K562 (cell line): ENCODE measurements at places on chromosomes 7 and 10.

DNA sequence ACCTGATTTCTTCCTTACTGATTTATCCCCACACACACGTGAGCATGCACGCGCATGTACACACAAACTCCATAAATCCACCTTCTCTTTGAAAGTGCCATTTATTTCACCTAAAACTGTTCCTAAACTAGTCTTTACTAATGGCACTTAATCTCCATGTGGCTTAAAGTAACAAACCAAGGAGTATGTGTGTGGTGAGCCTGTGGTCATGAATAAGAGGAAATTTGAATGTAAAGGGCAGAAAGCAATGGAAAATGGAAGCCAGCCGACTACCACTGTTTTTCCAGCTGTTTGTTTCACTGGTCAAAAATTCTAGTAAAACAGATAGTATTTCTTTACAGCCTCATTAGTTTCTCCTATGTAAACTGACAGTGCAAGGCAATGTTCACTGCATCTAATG lies 23.8 kb downstream of the SEMA3C start:
- no peaks in the 10 kb centered on the region for H3K27me3 ChIP-seq
- H3K4me1 ChIP-seq, result no peaks in the 10 kb centered on the region
- no peak for DNase-seq

GRCh38 chr10:28875549-28876081 lies 198.3 kb downstream of the BAMBI start:
- H3K4me1 ChIP-seq, result peaks cover 3% of the 10 kb centered on the region; the same call in 1 of the 3 replicates
- no peaks in the 10 kb centered on the region for H3K27me3 ChIP-seq
- H3K36me3 ChIP-seq, result no peaks in the 10 kb centered on the region
- no peak overlapping the region for H3K27ac ChIP-seq

DNA sequence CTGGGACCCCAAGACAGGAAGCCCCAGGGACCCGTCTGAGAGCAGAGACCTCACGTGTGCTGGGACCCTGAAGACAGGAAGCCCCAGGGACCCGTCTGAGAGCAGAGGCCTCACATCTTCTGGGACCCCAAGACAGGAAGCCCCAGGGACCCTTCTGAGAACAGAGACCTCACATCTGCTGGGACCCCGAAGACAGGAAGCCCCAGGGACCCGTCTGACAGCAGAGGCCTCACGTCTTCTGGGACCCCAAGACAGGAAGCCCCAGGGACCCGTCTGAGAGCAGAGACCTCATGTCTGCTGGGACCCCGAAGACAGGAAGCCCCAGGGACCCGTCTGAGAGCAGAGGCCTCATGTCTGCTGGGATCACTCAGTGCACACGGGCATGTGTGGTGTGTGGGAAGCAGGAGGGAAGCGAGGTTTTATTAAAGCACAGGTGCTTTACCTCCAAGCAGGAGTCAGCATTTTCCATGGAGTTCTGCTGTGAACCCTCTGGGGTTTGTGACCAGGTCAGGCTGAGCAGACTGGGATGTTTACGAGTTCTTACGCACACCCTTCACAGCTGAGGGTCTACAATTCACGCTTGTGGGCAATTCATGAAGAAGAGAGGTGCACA lies 590.6 kb downstream of the DNAJB6 start:
- H3K4me3 ChIP-seq, result no peak overlapping the region
- H3K4me1 ChIP-seq, result no peaks in the 10 kb centered on the region
- no peaks in the 10 kb centered on the region for H3K36me3 ChIP-seq
- H3K27ac ChIP-seq, result no peak overlapping the region

- H3K27ac ChIP-seq, result no peak overlapping the region
- H3K4me3 ChIP-seq, result no peak overlapping the region
- no peaks in the 10 kb centered on the region for H3K27me3 ChIP-seq
- H3K4me1 ChIP-seq, result no peaks in the 10 kb centered on the region
- H3K36me3 ChIP-seq, result no peaks in the 10 kb centered on the region
These were observed 91.5 kb downstream of the SEMA3D start for GRCh38 chr7:85095366-85095765.

DNA sequence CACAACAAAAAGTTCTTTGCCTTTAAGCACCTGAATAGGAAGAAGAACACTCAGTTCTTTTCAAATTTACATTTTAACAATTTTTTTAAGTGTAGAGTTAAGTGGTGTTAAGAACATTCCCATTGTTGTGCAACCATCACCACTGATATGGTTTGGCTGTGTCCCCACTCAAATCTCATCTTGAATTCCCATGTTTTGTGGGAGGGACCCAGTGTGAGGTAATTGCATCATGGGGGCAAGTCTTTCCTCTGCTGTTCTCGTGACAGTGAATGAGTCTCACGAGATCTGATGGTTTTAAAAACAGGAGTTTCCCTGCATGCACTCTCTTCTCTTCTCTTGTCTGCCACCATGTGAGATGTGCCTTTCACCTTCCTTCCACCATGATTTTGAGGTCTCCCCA lies 155.7 kb downstream of the PLXNA4 start:
- no peaks in the 10 kb centered on the region for H3K36me3 ChIP-seq
- H3K27me3 ChIP-seq, result no peaks in the 10 kb centered on the region; the same call in 2 of the 3 replicates
- H3K4me1 ChIP-seq, result peaks cover 4% of the 10 kb centered on the region
- no peak overlapping the region for H3K4me3 ChIP-seq

DNA sequence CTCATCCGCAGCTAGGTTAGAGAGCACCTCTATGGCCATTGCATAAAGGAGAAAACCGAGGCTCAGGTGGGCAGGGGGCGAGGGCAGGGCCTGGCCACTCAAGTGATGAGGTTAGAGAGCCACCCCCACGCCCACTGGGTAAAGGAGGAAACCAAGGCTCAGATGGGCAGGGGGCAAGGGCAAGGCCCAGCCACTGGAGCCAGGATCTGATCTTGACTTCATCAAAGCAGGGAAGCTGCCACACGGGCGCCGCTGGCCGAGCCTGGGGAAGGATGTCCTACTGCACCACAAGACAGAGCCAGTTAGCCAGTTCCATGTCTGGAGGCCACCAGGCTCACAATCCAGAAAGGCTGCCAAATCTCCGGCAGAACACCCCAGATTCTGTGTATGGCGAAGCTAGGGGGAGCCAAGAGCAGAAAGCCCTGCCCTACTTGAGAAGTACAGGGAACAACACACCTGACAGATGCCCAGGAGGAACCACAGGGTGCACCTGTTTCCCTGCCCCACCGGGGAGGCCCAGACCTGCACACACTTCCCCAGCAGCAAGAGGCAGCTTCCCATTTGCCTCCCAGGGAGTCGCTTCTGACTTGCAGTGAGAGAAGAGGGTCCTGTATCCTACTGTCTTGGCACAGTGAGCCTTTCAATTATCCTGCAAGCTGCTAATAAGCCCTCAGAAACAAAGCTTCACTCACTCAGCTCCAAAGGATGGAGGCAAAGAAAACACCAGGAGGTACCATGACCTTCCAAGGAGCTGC lies 101.9 kb downstream of the TNS3 start:
- no peak overlapping the region for H3K27ac ChIP-seq
- no peaks in the 10 kb centered on the region for H3K36me3 ChIP-seq
- DNase-seq, result no peak
- H3K4me1 ChIP-seq, result peaks cover 14% of the 10 kb centered on the region

DNA sequence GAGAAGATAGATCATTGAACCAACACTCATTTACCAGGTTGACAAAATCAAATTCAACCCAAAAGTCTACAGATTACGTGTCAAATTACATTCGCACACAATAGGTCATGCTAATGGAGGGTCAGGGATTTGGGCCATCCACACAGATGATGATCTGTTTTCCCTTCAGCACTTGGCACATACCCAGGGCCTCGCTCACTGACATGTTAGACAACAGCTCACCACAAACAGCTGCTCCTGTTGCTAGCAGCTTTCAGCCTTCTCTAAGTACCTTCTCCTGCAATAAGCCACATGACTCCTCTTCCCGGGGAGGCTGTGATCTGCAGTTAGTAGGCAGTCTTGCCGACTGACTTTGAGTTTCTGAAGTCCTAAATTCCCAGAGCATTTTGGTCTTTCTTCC lies 18.4 kb downstream of the NKX2-3 start:
- H3K4me1 ChIP-seq, result no peaks in the 10 kb centered on the region
- no peak overlapping the region for H3K27ac ChIP-seq
- peaks cover 29% of the 10 kb centered on the region for H3K27me3 ChIP-seq
- no peak overlapping the region for H3K4me3 ChIP-seq
- no peak for DNase-seq

DNA sequence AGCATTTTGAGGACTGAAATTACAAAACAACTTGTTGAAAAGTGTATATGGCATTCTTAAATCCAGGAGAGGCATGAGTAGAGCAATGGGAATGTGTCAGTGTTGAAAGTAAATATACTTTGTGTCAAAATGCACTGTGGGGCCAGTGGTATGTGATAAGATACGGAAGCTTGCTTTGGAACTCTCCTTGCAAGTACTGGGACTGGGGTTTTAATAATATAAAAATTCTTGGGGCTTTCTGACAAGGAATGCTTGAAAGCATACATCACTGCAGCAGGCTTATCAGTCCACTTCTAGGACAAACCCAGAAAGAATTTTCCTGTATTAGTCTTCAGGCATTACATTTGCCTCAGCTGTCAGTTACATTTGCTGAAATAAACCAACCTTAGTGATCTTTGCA lies 472.8 kb upstream of the FZD8 start:
- no peaks in the 10 kb centered on the region for H3K27me3 ChIP-seq

DNA sequence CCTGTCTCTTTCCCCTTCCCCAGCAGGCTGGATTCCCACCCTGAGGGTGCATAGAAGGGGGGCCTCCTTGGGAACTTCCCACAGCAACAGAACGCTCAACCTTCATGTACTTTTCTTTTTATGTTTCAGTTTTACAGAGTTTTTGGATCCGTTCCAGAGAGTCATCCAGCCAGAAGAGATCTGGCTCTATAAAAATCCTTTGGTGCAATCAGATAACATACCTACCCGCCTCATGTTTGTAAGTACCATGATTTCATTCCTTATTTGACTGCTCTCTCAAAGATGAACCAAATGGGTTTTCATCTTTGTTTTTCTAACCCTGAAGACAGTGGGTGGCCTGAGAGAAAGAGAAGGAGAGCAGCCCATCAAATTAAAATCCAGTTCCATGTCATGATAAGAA lies 46.7 kb downstream of the PLPP4 start:
- no peak for DNase-seq
- no peak overlapping the region for H3K4me3 ChIP-seq
- H3K27ac ChIP-seq, result no peak overlapping the region
- no peaks in the 10 kb centered on the region for H3K4me1 ChIP-seq
- no peaks in the 10 kb centered on the region for H3K36me3 ChIP-seq
- no peaks in the 10 kb centered on the region for H3K27me3 ChIP-seq

DNA sequence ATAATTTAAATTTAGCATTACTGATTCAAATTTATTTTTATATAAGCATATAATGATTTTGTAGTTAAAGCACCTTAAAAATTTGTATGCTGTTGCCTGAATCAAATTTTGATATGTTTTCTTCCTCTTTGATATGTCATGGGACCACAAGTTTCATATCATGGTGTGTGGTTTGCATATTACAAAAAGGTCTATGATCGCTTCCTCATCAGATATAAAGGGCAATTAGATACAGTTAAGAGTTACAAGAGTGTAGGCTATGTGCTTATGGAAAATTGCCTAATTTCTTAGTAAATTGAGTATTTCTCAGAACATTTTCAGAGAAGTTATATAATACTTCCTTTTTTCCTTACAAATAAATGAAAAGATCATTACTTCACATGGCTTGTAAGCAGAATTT lies 22.2 kb downstream of the MRC1 start:
- no peaks in the 10 kb centered on the region for H3K4me1 ChIP-seq
- no peak overlapping the region for H3K27ac ChIP-seq
- no peaks in the 10 kb centered on the region for H3K36me3 ChIP-seq
- DNase-seq, result no peak
- no peak overlapping the region for H3K4me3 ChIP-seq

DNA sequence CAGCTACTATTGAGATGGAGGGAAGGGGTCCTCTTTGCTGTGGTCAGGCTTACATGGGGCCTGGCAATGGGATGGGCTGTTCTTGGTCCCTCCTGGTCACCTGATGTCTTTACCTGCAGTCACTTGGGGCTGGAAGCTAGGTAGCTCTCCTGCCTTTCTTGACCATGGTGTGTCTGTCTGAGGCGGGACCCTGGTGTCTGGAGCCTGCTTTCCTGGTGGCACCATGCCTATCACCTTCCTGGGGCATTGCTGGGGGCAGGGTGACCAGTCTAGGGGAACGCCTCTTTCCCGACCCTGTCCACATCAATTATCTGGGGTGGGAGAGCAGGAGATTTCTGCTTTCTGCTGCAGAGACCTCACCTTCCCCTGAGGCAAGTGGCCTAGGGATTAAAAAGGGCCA lies 55.6 kb downstream of the ARHGAP22 start:
- H3K36me3 ChIP-seq, result no peaks in the 10 kb centered on the region
- H3K4me1 ChIP-seq, result no peaks in the 10 kb centered on the region
- no peak overlapping the region for H3K27ac ChIP-seq
- peaks cover 33% of the 10 kb centered on the region for H3K27me3 ChIP-seq
- H3K4me3 ChIP-seq, result no peak overlapping the region

GRCh38 chr7:108448584-108449505 lies 7.4 kb downstream of the NRCAM start:
- H3K27me3 ChIP-seq, result peaks cover 12% of the 10 kb centered on the region
- DNase-seq, result no peak
- no peak overlapping the region for H3K27ac ChIP-seq
- H3K4me1 ChIP-seq, result no peaks in the 10 kb centered on the region

- no peaks in the 10 kb centered on the region for H3K4me1 ChIP-seq
- H3K27me3 ChIP-seq, result no peaks in the 10 kb centered on the region
- DNase-seq, result no peak
- H3K27ac ChIP-seq, result no peak overlapping the region
- no peaks in the 10 kb centered on the region for H3K36me3 ChIP-seq
These were observed 864.8 kb upstream of the AUTS2 start for GRCh38 chr7:68733219-68734153.

DNA sequence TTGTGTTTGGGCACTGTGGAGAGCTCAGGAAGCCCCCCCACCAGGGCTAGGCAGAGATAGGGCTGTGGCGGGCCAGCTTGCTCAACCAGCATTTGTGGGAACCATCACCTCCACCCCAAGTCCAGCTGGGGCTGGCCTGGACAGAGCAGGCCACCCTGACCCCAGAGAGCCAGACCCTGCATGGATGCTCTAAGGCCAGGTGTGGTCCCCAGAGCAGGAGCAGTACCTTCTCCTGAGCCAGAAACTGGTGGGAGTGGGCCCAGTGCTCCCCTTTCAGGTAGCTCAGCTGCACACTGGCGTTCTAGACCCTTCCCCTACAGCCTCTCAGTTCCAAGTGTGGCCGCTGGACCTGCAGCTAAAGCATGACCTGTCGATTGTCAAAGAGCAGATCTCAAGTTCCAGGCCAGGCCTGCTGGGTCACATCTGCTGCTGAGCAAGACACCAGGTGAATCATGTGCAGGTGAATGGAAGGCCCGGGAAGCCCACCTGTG lies 57.2 kb downstream of the RASGEF1A start:
- H3K27me3 ChIP-seq, result peaks cover 7% of the 10 kb centered on the region; the same call in 1 of the 3 replicates
- no peak for DNase-seq
- no peaks in the 10 kb centered on the region for H3K36me3 ChIP-seq

- H3K27me3 ChIP-seq, result no peaks in the 10 kb centered on the region
- no peak overlapping the region for H3K27ac ChIP-seq
- no peak overlapping the region for H3K4me3 ChIP-seq
These were observed 281.7 kb downstream of the SKIDA1 start for GRCh38 chr10:21243748-21244257.

DNA sequence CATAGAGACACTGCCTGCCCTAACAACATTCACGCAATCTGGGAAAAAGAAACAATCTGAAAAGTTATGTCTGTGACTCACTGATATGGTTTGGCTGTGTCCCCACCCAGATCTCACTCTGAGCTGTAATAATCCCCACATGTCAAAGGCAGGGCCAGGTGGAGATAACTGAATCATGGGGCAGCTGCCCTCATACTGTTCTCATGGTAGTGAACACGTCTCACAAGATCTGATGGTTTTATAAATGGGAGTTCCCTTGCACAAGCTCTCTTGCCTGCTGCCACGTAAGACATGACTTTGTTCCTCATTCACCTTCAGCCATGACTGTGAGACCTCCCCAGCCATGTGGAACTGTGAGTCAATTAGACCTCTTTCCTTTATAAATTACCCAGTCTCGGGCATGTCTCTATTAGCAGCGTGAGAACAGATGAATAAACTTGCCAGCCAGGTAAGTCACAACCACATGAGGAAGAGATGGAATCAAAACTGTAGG lies 341.5 kb upstream of the AOAH start:
- H3K27ac ChIP-seq, result no peak overlapping the region
- no peaks in the 10 kb centered on the region for H3K36me3 ChIP-seq
- DNase-seq, result no peak
- no peak overlapping the region for H3K4me3 ChIP-seq
